Lower leg skin (tissue), 4 donors: ENCODE measurements at places on chromosomes 13 and 19.

- DNase-seq, result no peak
Measured at GRCh38 chr13:79096099-79096498, 310.0 kb downstream of the RBM26 start.

GRCh38 chr13:67069117-67069767 is 160.9 kb downstream of the PCDH9 start:
- DNase-seq, result no peak

DNA sequence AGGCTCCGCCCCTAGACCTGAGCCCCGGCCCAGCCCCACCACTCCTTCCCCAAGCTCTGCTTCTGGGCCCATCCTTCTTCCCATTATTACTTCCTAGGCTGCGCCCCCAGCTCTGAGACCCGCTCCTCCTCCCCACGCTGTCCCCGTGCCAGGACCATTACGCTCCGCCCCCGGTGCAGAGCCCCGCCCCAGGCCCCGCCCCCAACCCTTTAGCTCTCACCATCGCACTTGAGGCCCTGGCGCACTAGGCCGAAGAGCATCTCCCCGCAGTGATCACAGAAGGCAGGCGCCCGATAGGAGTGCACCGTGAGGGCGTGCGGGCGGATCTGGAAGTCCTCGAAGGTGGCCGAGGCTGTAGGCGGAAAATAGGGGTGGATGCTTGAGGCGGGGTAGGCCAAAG is 6.2 kb downstream of the PRKD2 start:
- no peak for DNase-seq

- DNase-seq, result peak; percentile 89
Measured at GRCh38 chr19:11673608-11674041, 65.1 kb downstream of the ZNF823 start.

DNA sequence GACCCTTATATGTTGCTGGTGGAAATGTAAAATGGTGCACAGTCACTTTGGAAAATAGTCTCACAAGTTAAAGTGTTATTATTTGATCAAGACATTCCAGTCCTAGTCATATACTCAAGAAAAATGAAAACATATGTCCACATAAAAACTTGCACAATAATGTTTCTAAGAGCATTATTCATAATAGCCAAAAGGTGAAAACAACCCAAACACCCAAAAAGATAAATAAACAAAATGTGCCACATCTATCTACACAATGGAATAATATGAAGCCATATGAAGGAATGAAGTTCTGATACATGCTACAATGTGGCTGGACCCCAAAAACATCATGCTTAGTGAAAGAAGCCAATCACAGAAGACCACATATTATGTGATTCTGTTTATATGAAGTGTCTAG is 14.4 kb upstream of the AKAP8 start:
- DNase-seq, result no peak

DNA sequence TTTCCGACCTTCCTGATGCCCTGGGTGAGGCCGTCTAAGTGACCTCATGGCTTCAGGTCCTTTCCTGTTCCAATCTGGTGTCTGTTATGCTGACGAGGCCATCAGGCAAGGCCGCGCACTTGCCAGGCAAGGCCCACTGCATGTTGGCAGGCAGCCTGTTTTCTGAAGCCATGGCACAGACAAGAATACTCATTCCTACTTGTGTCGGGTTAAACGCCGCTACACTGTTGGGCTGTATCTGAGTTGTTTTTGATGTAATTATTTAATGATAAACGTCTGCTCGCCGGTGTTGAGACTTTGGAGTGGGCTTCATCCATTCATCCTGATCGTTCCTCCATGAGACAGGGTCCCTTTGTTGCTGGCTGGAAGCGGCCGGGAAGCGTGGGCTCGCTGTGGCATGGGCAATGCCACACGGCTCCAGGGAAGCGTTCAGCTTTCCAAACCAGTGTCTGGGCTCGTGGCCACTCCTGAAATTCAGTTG is 92.1 kb downstream of the ATP11A start:
- DNase-seq, result peak; percentile 84

DNA sequence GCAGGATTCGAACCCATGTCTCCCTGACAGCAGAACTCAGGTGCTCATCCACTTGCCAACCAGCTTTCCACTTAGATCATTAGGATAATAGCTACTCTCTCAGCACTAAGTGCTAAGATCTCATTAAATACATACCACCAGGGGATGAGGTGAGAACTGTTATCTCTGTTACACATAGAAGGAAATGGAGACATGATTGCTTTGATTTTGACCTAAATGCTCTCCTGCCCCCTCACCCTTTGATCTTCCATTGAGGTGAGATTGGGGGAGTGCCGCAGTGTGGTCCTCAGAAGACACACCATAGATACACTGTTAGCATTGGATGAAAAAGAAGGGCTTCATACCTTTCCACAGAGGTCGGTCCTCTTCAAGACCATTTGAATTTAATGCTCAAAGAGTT is 38.9 kb upstream of the NPAS1 start:
- no peak for DNase-seq

DNA sequence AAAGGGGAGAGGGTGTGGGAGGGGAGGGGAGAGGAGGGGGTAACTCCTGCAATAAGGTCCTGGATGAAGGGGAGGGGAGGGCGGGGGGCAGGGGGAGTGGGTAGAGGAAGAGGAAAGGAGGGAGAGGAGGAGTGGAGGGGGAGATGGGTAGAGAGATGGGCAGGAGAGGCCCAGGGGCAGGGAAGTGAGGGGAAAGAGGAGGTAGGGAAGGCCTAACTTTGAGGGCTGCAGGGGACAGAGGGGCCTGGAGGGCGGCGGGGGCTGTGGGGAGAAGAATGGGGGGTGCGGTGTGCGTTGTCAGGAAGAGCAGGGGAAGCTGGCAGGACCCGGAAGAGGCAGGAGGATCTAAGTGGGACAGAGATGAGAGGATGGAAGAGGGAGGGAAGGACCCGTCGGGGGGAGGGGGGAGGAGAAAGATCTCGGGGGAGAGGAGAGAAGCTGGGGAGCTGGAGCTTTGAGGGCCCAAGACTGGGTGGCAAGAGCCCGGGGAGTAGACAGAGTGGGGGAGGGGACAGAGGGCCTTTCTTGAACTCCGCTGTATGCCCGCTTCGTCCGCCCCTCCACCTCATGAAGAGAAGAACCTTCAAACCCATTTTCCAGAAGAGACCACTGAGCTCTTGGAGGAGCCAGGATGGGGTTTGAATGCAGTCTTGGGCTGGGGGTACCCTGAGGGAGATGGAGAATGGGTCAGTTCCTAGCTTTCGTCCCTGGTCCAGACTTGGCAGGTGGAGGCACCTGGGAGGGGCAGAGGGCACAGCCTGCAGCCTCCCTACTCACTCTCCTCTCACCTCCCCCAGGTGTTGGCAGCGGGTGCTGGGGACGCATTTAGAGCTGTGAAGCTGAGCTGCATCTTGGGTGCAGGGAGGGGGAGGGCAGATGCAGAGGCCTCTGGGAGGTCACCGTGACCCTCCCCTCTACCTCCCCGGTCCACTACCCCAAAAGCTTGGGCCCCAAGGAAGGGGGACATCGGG is 778 bp upstream of the LRRC4B start:
- no peak for DNase-seq

DNA sequence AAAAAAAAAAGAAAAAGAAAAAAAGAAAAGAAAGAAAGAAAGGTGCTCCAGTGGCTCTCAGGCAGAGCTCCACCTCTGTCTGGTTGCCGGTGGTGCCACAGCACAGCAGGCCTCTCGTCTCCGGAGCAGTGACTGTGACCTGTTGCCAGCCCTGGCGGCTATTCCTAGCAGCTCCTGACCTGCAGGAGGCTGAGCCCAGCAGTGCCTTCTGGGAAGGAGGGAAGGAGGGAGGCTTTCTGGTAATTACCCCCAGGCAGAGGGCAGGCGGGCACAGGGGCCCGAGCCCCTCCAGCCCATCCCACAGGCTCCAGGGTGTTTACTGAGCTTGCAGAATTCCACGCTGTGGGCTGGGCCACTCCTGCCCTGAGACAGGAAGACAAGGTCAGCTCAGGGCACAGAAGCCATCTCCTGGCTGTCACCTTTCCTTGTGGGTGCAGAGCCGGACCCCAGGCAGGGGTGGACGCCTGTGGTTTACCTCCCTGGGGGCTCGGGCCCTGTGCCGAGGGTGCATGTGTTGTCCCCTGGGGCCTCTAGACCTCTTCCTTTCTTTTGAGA is 77.9 kb downstream of the GNG7 start:
- no peak for DNase-seq

GRCh38 chr19:50851620-50852019 is 3.1 kb upstream of the KLK3 start:
- no peak for DNase-seq

- peak; percentile 86 for DNase-seq
Measured at GRCh38 chr19:41531438-41532311, 44.3 kb upstream of the CEACAM21 start.
